ENCODE measurements at places on chromosomes 1 and 21.

GRCh38 chr1:223153177-223154119, 10.4 kb upstream of the TLR5 start:
- no peak for DNase-seq

GRCh38 chr1:94614168-94614815, 72.7 kb upstream of the F3 start:
- DNase-seq = no peak

- no peak for DNase-seq
Measured at GRCh38 chr1:241325456-241325855, 31.5 kb downstream of the RGS7 start.

- DNase-seq = no peak
Measured at GRCh38 chr21:29436143-29436542, 137.4 kb downstream of the BACH1 start.

DNA sequence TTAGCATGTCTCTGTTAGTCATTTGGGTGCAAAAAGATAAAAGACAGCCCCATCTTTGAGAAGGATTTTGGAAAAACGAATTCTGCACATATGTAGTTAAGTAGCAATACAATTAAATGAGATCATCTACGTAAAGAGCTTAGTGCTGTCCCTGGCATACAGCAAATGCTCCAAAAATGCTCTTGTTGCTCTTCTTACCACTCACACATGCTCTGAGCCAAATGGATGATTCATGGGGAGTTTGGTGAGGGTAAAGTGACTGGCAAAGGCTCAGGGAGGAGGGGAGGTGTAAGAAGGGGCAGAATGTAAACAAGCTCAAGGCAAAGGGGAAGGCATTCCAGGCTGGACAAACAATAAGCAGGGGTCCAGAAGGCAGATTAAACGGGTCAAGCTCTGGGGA, 191.9 kb downstream of the AK5 start:
- DNase-seq = peak; percentile 72

DNA sequence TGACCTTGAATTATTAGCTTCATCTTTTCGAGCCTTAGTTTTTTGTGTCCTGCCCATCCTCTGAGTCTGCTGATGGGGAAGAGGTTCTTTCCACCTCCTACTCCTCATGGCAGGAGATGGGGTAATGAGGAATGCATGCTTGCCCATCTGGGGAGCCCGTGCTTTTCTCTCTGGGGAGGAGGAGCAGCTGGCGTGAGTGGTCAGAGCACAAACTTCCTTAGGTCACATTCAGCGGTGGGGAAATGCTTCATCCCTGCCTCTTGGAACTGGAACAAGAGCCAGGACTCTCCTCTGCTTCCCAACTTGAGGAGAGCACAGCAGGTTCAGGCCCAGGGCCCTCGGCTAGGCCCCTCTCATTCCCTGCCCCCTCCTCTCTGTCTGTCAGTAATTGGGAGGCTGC, 155.0 kb downstream of the PCNX2 start:
- DNase-seq = no peak

DNA sequence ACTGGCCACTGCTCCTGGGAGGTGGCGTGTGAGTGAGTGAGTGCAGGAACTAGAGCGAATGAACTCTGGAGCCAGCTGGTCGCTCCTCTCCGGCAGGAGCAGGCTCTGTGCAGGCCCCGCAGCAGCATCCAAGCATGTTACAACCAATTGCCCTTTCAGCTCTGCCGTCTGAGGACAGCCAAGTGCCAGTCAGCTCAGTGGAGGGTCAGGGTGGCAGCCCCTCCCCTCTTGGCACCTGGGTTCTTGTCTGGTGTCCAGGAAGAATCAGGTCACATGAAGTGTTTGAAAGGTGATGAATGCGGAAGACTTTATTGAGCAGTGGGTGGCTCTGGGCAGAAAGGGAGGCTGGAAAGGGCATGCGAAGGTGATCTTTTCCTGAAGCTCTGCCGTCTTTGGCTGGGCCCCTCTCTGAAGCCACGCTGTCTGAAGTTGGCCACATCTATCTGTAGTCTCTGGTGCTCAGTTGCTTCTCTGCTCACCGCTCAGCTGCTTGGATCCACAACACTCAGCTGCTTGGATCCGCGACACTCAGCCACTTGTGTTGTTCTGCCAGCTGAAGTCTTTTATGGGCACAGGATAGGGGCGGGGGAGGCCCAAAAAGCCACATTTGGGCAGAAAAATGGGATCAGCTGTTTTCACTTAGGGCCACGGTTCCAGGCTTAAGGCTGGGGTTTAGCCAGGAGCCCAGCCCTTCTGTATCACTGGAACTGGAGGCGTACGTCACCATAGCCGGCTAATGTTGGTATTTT, 139.8 kb downstream of the ADSS2 start:
- DNase-seq = no peak

- DNase-seq = no peak
Measured at GRCh38 chr1:38256072-38256471, 209.5 kb upstream of the POU3F1 start.

DNA sequence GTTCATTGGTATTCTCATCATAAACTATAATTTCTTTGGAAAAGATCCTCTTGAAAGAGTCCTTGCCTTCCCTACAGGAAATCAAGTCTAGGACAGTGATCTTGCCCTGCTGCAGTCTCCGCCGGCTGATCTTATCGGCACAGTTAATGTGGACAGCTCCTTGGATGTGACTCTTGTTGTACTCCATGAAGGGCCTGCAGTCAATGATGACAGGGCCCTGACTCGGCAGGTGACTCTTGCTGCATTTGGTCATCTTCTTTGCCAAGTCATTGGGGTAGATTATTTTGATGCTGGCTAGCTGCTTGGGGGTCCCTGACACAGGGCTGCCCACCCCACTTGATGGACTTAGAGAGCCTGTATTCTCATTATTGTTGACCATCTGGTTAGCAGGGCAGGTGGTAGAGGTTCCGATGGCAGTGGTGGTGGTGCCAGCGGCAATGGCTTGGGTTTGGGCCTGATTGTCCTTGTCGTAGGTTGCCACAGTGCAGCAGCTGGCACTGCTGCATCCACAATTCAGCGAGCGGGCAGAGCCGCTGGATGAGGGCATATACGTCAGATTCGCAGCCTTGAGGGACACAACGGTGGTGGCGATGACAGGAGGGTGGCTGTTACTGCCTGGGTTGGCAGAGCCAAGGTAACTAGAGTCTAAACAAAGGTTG, 2.7 kb downstream of the DUSP10 start:
- DNase-seq = no peak

GRCh38 chr1:35568975-35569395, 4.1 kb upstream of the TFAP2E start:
- no peak for DNase-seq

DNA sequence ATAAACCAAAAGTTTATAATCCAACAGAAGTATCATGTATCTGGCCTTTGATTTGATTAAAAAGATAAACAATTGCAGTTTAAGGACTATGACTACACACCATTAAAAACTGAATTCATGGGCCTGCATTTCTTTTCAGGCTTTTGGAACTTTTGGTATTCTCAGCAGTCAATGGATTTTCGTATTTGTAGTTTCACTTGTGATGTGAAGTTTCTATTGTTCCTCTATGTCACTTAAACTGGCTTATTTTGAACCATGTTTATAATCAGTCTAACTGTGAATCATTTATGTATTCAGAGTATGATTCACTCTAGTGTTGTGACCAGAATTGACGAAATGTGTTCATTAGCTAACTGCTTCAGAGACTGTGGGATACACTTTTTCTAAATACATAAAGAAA, 132.9 kb downstream of the COQ8A start:
- no peak for DNase-seq

DNA sequence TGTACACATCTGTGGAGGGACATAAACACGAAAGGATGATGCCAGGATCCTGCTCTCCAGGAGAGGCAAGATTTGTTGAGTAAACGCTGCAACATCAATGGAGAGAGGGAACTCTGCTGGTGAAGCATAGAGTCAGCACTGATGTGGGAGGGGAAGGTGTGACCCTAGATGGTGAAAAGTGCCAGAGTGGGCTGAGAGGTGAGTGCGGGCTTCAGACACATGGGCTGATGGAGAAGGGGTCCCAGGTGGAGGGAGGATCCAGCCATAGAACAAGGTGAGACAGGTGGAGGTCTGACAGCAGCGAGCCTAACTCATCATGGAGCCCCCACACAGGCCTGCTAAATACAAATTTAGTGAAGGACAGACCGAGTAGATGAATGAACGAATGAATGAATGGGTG, 9.7 kb downstream of the RD3 start:
- DNase-seq = no peak

DNA sequence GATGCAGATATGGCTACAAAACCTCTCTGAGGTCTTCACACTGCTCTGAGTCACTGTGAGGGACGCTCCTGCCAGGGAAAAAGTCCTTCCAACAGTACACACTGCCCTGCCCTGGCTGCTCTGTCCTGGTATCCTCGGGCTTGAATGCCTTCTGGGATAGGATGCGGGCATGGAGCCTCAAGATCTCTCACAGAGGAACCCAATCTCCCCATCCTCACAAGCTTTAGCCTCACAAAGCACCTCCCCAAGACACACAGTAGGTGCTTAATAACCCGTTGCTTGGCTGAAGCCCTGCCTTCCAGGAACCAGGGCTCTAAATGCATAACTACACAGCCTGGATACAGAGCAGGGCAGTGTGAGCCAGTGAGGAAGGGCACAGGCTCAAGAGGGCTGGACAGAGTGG, 9.2 kb downstream of the RAP1GAP start:
- DNase-seq = no peak

GRCh38 chr21:33198346-33199099, 31.2 kb upstream of the IFNAR2 start:
- no peak for DNase-seq

GRCh38 chr1:19458815-19459417, 26.4 kb downstream of the CAPZB start:
- no peak for DNase-seq

DNA sequence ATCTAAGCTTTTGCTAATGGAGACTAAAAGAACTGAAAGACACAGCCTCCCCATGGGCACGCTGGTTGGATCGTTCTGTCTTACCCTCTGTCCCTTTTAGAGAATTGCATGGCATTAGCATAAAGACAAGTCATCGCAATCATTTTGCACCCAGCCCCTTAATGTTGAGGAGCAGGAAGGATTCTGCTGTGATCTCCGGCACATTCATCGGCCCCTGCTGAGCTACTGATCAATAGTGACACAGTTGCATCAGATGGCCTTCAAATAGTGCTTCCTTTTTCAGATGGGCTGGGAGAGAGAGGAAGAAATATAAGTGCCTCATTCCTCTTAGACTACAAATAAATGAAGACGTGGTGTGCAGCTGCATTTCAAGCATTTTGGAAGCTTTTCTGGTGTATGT, 75.4 kb downstream of the NOS1AP start:
- no peak for DNase-seq

DNA sequence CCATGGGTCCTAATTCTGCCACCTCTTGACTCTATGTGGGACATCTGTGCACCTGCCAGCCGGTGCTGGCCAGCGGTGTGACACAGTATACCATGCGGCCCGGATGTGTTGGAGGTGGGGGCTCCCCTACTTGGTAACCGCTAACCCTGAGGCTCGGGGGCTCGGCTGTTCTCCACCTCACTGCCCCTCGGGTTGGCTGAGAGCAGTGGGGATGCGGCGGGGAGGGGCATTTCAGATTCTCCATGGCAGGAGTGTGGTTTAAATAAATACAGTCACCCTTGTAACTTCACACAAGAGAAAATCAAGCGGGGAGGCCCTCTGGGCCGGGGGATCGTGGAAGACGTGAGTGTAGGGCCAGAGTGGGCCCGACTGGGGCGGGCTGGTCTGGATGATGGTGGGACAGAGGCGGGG, 11.0 kb downstream of the KRTAP10-1 start:
- no peak for DNase-seq

DNA sequence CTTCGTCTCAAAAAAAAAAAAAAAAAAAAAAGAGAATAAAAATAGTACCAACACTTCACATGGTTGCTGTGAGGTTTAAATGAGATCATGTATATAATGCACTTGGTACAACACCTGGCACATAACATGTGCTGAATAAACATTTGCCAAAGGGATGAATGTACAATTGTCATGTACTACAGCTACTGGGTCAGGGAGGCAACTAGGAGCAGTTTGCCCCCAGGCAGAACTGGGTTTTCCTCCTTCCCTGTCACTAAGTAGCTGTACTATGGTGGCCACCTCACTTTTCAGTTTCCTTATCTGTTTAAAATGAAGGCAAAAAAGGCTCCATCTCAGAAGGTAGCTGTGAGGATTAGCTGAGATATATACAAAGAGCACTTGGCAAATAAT, 11.5 kb downstream of the AK2 start:
- no peak for DNase-seq

- DNase-seq = no peak
Measured at GRCh38 chr1:217343907-217344306, 287.0 kb downstream of the GPATCH2 start.

DNA sequence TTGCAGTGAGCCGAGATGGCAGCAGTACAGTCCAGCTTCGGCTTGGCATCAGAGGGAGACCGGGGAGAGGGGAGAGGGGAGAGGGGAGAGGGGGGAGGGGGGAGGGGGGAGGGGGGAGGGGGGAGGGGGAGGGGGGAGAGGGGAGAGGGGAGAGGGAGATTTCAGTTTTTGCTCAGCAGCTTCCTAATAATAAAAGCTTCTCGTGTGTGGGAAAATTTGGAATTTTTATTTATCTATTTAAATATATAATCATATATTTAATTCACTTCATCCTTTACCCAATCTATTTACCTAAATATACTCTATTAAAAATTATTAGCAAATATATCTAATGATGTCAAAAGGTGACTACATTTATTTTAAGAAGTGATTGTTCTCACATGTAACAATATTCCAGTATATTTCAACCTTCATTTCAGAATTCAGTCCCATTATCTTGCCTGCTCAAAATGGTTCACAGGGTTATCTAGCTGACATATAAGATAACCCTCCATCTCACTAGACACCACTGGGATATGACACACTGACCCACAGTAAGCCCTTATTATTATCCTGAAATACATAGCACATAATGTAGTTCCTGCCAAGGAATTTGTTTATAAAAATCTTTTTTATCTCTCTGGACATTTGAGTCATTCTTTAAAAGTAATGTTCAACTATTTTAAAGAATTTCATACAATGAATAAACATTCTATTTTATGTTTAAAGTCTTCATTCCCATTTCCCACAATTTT, 105.9 kb downstream of the GPATCH2 start:
- DNase-seq = no peak

DNA sequence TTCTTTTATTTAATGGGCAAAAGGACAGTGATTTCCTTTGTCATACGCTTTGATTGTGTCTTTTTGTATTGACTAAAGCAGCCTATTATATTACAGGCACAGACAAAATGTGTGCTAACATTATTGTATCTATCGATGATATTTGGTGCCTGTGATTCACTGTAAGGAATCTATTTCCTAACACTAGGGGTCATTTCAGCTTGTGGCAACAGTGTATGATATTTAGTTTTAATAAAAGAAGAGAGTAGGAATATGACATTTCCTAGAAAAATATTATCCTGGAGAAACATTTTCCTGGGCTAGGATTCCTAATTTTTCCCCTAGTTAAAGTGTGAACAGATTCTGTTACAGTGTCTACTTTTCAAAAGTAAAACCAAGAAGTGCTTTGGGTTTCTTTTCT, 42.8 kb downstream of the TYW3 start:
- no peak for DNase-seq
